ENCODE measurements at places on chromosomes 6 and 20.
A peak's percentile ranks its signal among the peaks of the same experiment; 100 is the strongest.

- H3K4me1 ChIP-seq = peaks cover 30% of the 10 kb centered on the region
- no peaks in the 10 kb centered on the region for H3K27me3 ChIP-seq
Observed at GRCh38 chr6:40436685-40437604, 150.2 kb downstream of the LRFN2 start.

DNA sequence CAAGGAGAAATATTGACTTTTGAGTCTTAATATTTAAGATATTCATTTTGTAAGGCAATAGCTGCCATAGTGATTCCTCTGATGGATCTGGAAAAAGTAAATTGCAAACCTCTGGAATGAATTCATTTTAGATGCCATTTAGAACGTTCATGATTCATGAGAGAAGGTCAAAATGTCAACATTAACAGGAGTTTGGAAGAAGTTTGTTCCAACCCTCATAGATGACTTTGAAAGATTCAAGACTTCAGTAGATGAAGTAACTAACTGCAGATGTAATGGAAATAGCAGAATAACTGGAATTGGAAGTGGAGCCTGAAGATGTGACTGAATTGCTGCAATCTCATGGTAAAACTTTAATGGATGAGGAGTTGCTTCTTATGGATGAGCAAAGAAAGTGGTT, 100.9 kb upstream of the CCN2 start:
- H3K4me1 ChIP-seq = no peaks in the 10 kb centered on the region
- H3K27me3 ChIP-seq = no peaks in the 10 kb centered on the region
- no peak for DNase-seq
- no peaks in the 10 kb centered on the region for H3K36me3 ChIP-seq

- H3K27ac ChIP-seq = no peak overlapping the region
- no peak overlapping the region for H3K4me3 ChIP-seq
- no peaks in the 10 kb centered on the region for H3K36me3 ChIP-seq
- peaks cover 27% of the 10 kb centered on the region for H3K27me3 ChIP-seq
Observed at GRCh38 chr6:52640170-52640569, 30.7 kb upstream of the TMEM14A start.

DNA sequence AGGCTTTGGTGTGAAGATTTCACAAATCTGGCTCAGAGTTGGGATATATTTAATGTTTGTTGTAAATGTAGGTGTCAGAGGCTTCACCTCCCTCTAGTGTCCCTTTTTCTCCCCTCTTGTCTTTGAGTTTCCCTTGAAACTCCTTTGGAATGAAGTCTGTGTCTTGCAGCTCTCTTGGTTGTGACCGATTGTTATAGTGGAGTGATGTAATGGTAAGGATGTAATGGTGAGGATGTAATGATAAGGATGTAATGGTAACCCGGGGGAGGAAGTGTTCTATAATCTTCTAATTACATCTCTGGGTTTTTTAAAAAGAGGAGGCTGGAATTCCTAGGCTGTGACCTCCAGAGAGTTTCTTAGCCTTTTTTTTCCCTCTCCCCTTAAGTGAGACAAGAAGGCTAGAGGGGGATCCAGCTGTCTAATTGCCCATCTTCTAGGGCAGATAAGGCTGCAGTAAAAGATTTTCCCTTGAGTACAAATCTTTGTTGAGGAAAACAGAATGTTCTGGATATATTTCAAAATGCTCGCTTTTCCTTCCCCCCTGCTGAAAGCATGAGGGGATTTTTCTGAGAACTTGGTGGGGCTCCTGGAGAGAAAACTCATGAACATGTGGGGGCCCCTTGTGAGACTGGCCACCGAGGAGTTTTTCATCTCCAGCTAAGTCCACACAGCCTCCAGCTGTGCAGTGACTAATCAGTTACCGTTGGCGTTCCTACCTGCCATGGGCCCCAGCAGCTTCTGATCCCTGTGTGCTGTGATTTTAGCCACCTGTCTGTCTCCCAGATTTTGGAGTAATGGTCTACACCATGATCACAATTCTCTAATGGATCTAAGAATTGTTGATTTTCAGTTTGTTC, 156.7 kb upstream of the PMEPA1 start:
- no peak overlapping the region for H3K27ac ChIP-seq
- no peak for DNase-seq
- H3K4me1 ChIP-seq = peaks cover 10% of the 10 kb centered on the region
- no peak overlapping the region for H3K4me3 ChIP-seq

GRCh38 chr6:53959717-53960116, 151.5 kb upstream of the MLIP start:
- H3K4me3 ChIP-seq = no peak overlapping the region
- H3K4me1 ChIP-seq = no peaks in the 10 kb centered on the region
- no peaks in the 10 kb centered on the region for H3K36me3 ChIP-seq
- H3K27me3 ChIP-seq = peaks cover 36% of the 10 kb centered on the region

DNA sequence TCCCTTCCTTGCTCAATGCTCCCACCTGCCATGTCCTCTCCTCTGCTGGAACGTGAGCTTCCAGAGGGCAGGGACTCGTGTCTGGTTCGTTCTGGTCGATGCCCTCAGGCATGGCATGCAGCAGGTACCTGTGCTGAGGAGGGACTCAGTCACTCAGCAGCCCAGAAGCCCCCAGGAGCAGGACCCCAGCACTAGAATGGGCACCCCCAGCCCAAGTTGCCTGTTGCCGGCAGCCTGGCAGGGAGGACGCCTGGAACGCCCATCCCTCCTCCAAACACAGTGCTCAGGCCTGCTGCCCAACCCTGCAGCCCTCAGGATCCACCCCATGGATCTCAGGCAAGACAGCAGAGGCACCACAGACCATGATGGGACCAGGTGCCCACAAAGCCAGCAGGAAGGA, 40.6 kb downstream of the BMP7 start:
- H3K27me3 ChIP-seq = peaks cover 32% of the 10 kb centered on the region
- no peak overlapping the region for H3K4me3 ChIP-seq
- H3K4me1 ChIP-seq = no peaks in the 10 kb centered on the region
- H3K27ac ChIP-seq = no peak overlapping the region

DNA sequence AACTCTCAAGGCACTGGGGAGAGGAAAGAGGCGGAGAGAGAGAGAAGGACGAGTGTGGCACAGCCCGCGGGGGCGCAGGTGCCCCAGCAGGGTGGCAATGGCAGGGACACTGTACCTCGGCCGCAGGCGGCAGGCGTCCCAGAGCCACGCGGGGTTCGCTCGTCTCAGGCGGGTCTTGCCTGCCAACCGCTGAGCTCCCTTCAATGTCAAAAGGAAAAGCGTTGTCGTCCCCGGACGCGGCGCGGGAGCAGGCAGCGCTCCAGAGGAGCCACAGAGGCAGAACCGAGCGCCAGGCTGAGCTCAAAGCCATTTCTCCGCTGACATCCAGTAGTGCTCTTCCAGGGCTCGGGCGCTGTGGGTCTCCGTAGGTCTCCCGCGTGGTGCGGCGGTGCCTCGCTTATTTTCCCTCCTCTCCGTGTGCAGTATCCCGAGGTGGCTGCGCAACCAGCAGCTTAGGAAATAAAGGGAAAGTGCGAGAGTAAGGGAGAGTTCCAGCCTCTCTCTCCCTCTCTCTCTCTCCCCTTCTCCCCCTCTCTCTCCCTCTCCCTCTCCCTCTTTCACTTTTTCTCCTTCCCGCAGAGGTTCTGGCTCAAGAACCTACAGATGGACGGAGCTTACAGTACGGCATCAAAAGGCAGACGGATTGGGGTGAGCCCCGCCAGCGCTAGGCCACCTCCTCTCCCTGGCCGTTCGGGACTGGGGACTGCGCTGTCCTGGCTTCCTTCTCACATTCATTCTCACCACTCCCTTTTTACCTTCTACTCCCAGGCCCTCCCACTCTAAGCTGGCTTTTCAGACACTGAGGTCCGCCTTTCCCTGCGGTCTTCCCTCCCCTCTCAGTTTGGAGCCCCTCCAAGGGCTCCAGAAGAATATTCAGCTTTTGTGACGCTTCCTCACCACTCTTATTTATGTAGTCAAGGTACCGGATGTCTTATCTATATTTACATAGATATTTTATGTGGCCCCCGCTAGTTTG, at the start of gene LAMA4:
Gene LAMA4 (minus strand): TSS at position 727 of the 976 bp plus-strand sequence. CDS start 417 bp downstream, at position 310.
- peak within 1 kb of the TSS; percentile 59 for H3K27ac ChIP-seq
- H3K36me3 ChIP-seq = no peaks in the 10 kb centered on the region

DNA sequence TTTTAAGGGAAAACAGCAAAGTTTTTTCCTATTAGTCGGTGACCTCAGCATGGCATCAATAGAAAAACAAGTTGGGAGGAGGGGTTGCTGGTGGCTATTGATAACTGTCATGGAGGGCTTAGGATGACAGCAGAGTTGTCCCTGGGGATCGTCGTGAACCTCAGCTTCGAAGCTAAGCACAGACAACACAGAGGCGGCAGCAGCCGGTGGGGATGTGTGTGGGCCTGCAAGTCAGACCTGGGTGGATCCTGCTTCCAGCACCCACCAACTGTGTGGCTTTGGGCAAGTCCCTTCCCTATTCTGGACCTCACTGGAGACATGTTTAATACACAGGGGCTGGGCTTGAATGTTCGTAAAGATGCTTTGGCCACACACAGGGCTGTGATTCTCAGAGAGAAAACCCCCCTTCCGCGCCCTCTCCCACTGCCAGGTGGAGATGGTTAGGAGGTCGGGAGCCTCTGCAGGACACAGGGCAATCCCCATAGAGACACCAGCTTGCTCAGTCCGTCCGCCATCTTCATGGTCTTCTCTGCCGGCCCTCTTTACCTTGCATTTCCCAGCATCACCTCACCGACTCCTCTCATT, 83.1 kb upstream of the TOX2 start:
- no peaks in the 10 kb centered on the region for H3K36me3 ChIP-seq
- no peak overlapping the region for H3K4me3 ChIP-seq
- no peak for DNase-seq
- H3K4me1 ChIP-seq = no peaks in the 10 kb centered on the region
- no peak overlapping the region for H3K27ac ChIP-seq

DNA sequence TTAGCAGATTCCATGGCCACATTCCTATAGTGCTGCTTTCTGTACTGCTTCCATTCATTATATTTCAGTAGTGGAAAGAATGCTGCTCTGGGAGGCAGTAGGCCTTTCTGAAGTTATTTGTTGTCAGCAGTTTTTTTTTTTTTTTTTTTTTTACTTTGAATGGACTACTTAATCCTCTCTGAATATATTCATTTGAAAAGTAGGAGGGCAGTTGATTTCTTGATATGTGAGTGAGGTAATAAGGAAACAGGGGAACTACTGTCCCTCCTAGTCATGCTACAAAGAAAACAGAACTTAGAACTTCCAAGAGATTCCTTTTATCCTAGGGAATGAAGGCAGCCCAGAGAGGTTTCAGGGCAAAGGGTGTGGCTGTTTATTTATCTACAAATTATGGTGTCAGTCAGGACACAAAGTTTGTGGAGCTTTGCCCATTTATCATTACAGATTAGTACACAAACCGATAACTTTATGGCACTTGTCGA, 155.9 kb downstream of the JARID2 start:
- peaks cover 72% of the 10 kb centered on the region for H3K4me1 ChIP-seq
- H3K27ac ChIP-seq = peak overlapping the region; percentile 77
- no peak overlapping the region for H3K4me3 ChIP-seq
- DNase-seq = no peak

- H3K27ac ChIP-seq = no peak overlapping the region
- no peaks in the 10 kb centered on the region for H3K36me3 ChIP-seq
- H3K4me3 ChIP-seq = no peak overlapping the region
- H3K27me3 ChIP-seq = no peaks in the 10 kb centered on the region
- peaks cover 13% of the 10 kb centered on the region for H3K4me1 ChIP-seq
- no peak for DNase-seq
Observed at GRCh38 chr6:149132336-149132735, 185.2 kb upstream of the TAB2 start.

- H3K36me3 ChIP-seq = peaks cover 67% of the 10 kb centered on the region
- H3K4me1 ChIP-seq = peaks cover 79% of the 10 kb centered on the region
- peak overlapping the region; percentile 90 for H3K27ac ChIP-seq
- H3K4me3 ChIP-seq = no peak overlapping the region
- no peaks in the 10 kb centered on the region for H3K27me3 ChIP-seq
Observed at GRCh38 chr20:38830356-38830755, 24.9 kb downstream of the PPP1R16B start.

DNA sequence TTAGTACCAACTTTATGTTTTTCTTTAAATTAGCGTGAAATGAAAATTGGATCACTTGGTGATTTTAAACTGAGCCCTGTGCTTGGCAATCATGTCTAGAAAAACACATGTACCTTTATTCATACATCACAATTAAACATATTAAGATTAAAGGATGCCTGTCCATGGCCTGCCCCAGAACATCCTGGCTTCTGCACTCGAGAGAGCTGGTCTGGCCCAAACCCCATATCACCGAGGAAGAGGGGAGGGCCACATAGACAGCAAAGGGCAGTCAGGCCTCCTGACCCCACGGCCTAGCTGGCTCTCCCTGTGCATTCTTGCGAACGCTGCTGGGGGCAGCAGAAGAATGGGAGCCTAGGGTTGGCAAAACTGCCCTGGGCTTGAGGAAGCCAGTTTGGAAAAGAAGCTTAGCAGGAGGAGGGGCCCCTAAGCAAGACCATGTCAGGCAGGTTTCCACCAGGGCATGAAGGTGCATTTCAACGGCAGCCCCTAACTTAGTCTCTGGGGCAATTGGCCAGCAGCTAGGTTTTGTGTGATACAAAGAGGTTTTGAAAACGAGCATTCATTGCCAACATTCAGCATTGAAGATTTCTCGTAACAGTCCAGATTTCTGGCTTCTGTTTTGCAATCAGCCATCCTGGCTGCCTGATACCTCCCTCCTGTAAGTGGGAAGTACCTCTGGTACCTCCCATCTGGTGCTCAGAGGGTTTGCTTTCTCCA, 8.6 kb downstream of the BPIFB3 start:
- no peaks in the 10 kb centered on the region for H3K36me3 ChIP-seq
- no peaks in the 10 kb centered on the region for H3K4me1 ChIP-seq
- no peak overlapping the region for H3K27ac ChIP-seq
- H3K4me3 ChIP-seq = no peak overlapping the region
- no peaks in the 10 kb centered on the region for H3K27me3 ChIP-seq
- DNase-seq = no peak

DNA sequence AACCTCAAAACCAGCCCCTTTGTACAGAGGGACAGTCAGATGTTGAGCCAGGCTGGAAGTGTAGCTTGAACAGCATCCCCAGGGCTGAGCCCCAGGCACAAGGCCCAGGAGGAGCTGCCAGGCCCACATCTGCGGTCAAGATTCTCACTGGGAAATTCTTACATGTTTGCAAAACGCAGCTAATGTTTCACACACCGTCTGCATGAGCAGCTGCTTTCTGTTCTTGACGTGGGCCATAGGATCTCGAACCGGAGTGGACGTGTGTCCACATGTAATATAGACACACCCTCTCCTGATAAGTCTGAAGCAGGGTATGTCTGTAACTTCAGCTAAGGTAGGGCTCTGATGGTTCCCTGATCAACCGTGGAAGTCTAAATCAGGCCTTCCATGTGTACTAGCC, 41.3 kb upstream of the TRAF3IP2 start:
- H3K27ac ChIP-seq = no peak overlapping the region
- DNase-seq = no peak
- H3K27me3 ChIP-seq = no peaks in the 10 kb centered on the region
- no peaks in the 10 kb centered on the region for H3K36me3 ChIP-seq

DNA sequence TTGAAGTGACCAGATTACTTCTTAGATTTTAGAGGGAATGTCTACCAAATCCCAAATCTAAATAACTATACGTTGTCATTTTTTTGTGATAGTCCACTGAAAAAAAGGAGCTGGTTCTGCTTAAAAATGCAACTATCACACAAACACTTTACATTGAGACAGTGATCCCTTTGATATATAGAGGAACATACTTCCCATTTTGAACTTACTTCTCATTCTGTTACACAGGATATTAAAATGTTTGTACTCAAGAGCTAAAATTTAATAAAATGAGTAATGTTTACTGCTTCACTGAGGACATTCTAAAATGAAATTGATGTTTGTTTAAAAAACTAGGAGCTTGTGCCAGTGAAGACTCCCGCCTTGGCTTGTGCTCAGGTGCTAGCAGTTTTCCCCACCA, 174.1 kb downstream of the CARMIL1 start:
- peaks cover 6% of the 10 kb centered on the region for H3K27me3 ChIP-seq
- no peaks in the 10 kb centered on the region for H3K4me1 ChIP-seq
- DNase-seq = no peak
- H3K36me3 ChIP-seq = no peaks in the 10 kb centered on the region
- no peak overlapping the region for H3K27ac ChIP-seq

GRCh38 chr6:146651482-146651863, 52.7 kb downstream of the ADGB start:
- no peak overlapping the region for H3K4me3 ChIP-seq
- H3K36me3 ChIP-seq = no peaks in the 10 kb centered on the region
- H3K27me3 ChIP-seq = no peaks in the 10 kb centered on the region
- no peaks in the 10 kb centered on the region for H3K4me1 ChIP-seq
